ENCODE measurements at places on chromosomes 5 and 9.

- no peak for DNase-seq
Observed at GRCh38 chr9:126125992-126126409, 200.6 kb upstream of the MVB12B start.

DNA sequence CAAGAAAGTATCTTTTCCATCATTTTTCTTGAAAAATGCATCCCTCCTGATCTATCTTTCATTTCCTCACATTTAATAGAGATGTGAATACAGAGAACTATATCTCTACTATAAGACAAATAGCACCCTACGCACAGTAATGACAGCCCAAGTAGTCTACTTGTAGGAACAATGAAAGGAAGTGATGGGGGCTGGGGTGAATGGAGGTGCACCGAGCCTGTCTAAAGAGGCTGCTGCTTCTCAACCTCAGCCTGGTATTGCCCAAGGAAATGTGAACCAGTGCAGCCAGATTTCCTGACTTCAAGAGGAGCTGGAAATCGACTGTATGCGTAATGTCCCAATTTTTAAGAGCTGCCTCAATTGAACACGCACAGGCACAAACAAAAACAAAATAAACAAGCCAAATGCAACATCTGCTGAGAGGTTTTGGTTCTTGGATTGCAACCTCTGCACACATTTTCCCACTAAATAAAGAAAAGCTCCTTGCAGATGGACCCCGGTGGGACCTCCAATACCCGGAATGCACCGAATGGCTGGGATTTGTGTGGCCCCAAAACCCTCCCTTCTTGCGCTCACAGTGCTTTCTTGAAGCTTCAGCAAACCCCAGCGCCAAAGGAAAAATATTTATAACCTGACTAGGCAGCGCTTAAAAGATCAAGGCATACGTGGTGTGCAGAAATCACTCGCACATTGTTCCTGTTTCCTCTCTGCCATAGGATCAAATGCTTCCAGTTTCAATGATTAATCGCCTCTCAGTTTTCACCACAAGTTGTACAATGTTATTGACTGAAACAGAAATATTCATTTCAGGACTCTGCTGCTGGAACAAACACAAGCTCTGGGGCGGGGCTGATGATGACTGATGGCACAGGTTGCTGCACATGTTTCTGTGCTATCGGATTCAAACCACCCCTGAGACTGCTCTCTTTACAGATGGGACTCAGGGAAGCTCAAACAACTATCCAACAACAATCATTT lies 68.3 kb downstream of the KCNIP1 start:
- DNase-seq, result no peak

- DNase-seq, result no peak
Observed at GRCh38 chr9:18866121-18866831, 166.7 kb downstream of the SAXO1 start.

GRCh38 chr5:41840251-41840650 lies 30.0 kb downstream of the OXCT1 start:
- DNase-seq, result no peak

- no peak for DNase-seq
Observed at GRCh38 chr5:112141582-112141981, 277.5 kb downstream of the EPB41L4A start.

DNA sequence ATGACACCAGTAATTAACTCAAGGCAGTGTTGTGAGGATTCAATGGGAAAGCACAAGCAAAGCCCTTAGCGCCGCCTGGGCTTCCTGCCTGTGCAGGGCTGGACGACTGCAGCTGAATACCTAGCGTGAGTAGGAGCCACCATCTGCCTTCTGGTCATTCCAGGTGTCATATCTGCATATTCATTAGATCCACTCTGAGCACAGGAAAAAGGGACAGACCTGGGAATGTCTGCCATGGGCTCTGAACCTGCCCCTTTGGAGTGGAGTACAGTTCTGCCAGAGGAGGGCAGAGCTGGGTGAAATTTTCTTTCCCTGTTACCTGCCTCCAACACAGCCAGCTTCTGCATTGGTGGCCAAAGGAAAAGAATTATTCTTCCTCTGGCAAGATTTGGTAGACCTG lies 298.8 kb downstream of the NSG2 start:
- no peak for DNase-seq

GRCh38 chr5:150647275-150648251 lies 7.1 kb downstream of the SYNPO start:
- no peak for DNase-seq
